ENCODE measurements at places on chromosomes 5 and 9. TPM values are rescaled to one million over a fixed set of nuclear protein-coding genes. Genes with fewer than 3 reads are reported as not detected.

Gene FAM163B
- total RNA-seq = not detected

Gene SMC5
- total RNA-seq = 39.3 TPM

Gene SPINK13
- total RNA-seq = not detected

Gene TMOD1
- total RNA-seq = 0.97 TPM

Gene IL13
- total RNA-seq = not detected

Gene PCDHGA12
- 15.5 TPM for total RNA-seq

Gene CORO2A
- 2.2 TPM for total RNA-seq

Gene LCNL1
- total RNA-seq = 3.5 TPM

Gene IL31RA
- total RNA-seq = 0.43 TPM

Gene MOB3B
- total RNA-seq = 0.43 TPM

Gene ANKRD55
- under 0.01 TPM for total RNA-seq

Gene FCN2
- total RNA-seq = not detected

Gene BRINP1
- total RNA-seq = under 0.01 TPM

Gene MYOT
- not detected for total RNA-seq
